ENCODE measurements at places on chromosomes 6 and 20.
A peak's percentile ranks its signal among the peaks of the same experiment; 100 is the strongest.

GRCh38 chr6:26223228-26223627 is 136.0 kb downstream of the HFE start:
- no peak for DNase-seq

DNA sequence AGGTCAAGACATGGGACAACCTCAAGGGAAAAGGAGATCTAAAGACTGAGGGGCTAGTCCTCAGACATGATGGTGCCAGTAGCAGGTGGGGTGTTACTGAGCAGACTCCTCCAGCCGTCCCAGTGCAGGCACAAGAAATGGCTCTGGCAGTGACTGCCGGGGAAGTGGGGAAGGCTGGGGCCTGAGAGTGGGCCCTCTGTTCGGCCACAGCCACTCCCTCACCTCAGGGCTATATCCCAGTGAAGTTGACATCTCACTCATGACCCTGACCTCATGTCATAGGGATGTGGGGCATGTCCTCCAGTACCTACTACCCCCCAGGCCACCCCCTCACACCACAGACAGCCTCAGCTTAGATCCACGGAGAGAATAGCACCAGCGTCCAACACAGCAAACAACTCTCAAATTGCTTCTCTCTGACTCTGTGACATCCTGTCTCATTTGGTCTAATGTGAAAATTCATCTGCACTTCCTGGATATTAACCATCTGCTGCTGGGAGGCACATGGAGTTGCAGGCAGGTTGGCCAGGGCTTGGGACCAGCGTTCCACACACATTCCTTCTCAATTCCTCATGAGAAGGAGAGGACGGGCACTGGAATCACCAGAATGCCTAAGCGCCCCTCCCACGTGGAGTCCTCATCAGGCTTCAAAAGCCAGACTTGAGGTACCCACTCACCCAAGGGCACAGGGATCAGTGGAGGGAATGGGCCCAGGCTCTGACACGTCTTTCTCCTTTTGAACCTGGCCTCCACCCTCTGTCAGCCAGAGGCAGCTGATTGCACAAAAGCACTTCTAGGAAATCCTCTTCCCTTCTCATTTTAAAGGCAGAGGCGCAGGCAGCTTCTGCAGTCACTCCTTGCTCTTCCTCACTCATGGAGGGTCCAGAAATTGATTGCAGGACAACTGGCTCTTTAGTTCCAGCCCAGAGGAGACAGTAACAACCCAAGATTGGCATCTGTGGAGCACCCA is 163.6 kb upstream of the CST7 start:
- DNase-seq = no peak

GRCh38 chr20:57648878-57649616 is 28.8 kb upstream of the ZBP1 start:
- DNase-seq = no peak

DNA sequence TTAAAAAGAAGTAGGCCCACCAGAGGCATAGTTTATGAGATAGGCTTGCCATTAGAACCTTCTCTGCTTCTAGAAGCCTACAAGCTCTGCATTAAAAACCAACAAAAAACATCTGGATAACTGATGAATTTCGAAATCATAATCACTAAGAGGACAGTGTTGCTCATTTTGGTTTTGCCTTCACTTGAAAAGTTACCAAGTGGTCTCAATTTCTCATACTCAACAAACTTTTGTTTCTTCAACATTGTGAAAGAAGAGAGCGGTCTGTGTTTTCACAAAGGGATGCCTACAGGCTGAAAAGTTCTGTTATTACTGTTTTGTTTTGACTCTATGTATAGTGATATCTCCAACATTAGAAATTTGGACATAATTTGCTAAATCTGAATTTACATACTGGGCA is 98.9 kb downstream of the PDSS2 start:
- no peak for DNase-seq

GRCh38 chr6:12490351-12490903 is 200.3 kb downstream of the EDN1 start:
- no peak for DNase-seq

- DNase-seq = no peak
These were observed 43.4 kb upstream of the SUPT3H start for GRCh38 chr6:45420909-45421708.

DNA sequence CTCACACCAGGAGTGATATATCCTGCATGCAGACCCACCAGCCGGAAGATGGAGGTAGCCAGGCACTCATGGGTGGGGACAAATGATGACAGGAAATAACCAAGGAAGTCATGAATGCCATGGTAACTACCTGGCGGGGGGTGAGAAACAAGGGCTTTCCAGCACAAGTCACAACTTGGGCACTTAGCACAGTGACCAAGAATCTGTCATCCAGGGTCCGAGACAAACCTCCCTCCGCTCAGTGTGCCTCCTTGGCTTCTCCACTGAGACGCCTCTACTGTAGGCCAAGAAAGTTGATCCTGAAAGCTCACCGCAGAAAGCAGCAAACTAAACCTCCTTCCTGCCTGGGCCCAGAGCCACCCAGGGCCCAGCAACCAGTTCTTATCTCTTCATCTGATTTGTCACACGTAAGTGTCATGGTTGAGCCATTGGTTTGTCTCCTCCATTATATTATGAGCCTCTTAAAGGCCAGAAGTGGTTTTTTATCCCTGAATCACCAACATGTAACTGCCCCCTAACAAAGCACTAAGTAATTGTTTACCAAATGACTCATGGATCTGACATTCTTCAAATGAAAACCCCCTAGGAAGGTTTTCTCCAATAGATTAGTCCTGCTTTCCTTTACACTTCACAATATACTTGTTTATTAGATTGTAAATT is 84.3 kb upstream of the TAB2 start:
- peak; percentile 14 for DNase-seq

DNA sequence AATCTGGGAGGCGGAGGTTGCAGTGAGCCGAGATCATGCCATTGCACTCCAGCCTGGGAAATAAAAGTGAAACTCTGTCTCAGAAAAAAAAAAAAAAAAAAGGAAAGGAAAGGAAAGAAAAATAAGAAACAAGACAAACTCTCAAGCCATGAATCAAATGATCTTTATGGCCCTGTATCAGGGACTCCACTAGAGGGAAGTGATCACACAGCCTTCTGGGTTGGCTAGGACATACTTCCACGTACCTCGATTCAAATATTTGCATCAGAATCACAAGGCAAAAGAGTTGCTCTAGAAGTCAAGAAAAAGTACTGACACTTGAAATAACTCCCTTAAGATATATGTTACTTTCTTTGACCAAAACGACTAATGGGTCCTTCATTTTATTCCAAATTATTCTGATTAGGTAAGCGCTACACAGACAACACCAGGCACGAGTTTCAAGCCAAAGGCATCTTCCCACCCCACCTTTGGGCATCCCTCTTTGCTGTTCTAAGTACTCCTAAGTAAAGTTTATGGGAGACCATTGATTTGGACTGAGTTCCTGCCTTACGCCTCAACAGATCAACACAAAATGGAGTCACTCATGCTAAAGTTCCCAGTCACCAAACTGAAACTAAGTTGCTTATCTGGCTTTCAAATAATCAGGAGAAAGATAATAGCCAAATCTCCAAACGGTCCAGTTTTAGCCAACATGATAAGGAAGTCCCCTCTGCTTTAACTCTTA is 77.5 kb upstream of the NT5E start:
- no peak for DNase-seq

GRCh38 chr6:136470044-136470443 is 80.2 kb downstream of the MAP7 start:
- DNase-seq = no peak

GRCh38 chr6:81865712-81866111 is 113.2 kb upstream of the TENT5A start:
- no peak for DNase-seq

DNA sequence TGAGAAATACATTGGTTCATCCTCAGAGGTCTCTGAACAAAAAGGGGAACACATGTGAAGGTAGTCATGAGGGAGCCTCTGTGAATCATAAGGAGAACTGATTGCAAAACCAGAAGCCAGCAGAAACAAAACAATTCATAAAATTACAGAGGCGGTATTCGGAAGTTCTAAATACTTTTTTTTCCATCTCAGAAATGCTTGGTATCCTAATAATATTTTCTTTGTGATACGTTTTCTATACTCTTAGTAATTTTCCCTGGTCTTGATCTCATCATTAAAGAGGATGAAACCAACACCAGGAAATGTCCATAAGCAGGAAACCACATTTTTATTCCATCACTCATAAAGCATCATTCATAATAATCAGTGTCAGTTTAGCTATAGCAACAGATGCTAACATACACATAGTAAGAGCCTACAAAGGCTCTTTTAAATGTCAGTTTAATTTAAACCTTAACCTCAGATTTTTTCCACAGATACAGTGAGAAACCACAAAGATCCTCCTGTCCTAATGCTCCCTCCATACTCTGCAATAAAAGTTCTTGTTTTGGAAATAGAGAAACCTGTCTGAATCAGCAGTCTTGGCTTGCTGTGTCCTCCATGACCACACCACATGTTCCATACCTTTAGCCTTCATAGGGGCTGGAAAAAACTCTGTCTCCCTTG is 29.2 kb downstream of the SGK1 start:
- no peak for DNase-seq

GRCh38 chr6:166997768-166998255 is 1.4 kb upstream of the CEP43 start:
- DNase-seq = peak; percentile 29

DNA sequence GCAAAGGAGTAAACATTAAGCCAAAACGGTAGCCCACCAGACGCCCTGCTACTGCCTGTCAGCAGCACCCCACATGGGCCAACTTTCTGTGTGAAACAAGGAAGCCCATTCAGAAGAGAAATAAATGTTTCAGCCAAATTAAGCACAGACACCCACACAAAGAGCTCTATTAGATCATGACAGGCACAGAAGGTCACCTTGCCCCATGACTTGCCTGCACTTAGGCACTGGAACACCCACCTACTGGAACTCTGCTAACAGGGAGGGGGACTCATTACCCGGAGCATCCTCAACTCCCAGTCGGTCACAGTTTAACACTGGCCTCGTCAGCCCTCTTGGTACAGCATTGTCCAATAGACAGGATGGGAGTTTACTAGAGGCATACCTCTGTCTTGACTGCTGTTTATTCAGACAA is 31.8 kb downstream of the GFOD1 start:
- DNase-seq = no peak

DNA sequence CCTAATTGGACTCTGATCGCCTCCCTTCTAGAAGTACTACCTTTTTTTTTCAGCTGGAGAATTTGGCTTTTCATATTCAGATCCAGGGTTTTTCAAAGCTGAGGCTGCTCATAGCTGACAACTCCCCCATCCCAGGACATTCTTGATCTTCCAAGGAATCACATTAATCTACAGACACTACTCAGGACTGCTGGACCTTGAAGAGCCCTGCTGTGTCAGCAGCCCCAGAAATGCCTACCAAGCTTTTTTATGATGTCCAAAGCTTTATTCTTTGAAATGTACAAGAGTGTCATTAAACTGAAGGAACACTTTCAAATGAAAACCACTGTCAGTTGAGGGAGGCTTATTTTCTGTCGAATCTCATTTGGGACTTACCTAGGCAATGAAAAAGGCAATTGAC is 704.1 kb downstream of the PTPRT start:
- DNase-seq = no peak

DNA sequence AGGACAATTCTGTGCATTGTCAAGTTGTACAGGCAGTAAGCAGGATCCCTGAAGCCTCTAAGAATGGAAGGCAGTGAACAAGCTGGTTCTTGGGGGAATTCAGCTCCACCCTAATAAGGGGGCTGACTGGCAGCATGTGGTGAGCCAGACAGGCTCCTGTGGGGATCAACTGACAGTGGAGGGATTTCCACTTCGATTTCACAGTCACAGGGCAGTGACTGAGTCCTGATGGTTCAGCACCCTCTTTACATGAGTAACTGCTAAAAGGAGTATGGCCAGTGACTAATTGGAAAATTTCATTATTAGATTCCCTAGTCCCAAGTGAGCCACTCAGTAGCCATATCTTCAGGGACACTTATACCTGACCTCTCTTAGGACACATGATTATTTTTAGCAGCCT is 78.4 kb downstream of the NDUFAF5 start:
- DNase-seq = no peak

DNA sequence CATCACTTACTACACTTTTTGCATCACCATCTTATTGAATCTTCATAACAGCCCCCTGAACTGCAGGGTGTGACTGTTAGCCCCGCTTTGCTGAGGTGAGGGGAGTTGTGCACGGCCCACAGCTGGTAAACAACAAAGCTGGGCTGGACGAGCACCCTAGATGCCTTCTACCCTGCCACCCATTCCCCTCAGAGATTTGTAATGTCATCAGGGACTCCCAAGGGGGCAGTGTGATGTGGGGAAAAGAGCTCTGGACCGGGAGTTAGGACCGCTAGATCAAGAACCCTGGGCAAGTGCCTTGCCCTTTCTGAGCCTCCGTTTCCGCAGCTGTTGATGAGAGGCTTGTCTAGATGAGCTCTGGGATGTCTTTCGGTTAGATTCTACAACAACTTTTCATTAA is 20.9 kb downstream of the PKIG start:
- no peak for DNase-seq

GRCh38 chr6:105991561-105992314 is 94.4 kb upstream of the PRDM1 start:
- DNase-seq = peak; percentile 74

- DNase-seq = no peak
These were observed 36.8 kb downstream of the SASH1 start for GRCh38 chr6:148379481-148379880.

- no peak for DNase-seq
These were observed 106.5 kb downstream of the SMLR1 start for GRCh38 chr6:130933712-130934200.

DNA sequence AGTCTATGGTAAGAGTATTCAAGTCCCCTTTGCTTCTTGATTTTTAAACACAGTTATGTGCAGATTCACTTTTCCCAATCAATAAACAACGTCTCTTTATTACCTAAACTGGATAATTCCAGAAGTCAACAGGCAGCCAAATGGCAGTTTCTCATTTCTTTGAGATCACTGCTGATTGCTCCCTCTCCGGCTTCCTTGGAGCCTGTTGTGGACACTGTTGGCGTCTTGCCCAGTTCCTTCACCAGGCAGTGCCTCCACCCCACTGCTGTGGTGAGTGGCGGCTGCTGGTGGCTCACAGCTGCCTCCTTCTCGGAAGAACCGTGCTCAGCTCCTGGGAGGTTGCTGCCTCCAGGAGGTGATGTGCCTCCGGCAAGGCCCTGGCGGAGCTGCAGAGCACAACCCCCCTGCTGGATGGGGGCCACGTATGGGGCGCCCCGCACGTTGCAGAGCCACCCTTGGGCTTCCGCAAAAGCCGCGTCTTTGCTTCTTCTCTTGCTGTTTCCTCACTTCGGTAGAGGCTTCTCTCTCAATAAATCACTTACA is 105.1 kb upstream of the CNKSR3 start:
- DNase-seq = no peak

GRCh38 chr20:62900052-62900691 is 26.1 kb downstream of the DIDO1 start:
- DNase-seq = peak; percentile 80

GRCh38 chr6:31575952-31576685 is 754 bp downstream of the TNF start:
- no peak for DNase-seq

GRCh38 chr6:84353459-84354423 is 126.3 kb upstream of the CEP162 start:
- DNase-seq = no peak

GRCh38 chr6:5130135-5130866 is 45.2 kb downstream of the PPP1R3G start:
- DNase-seq = no peak

GRCh38 chr20:6269168-6269873 is 146.5 kb upstream of the FERMT1 start:
- no peak for DNase-seq
